H7 (cell line): ENCODE measurements at places on chromosomes 3 and 15. TPM values are rescaled to one million over a fixed set of nuclear protein-coding genes. Genes with fewer than 3 reads are reported as not detected.

GRCh38 chr15:79310612-79310984 lies 314 bp upstream of the TMED3 start:
- DNase-seq: no peak

- DNase-seq: no peak
Observed at GRCh38 chr15:29039466-29040369, 153.9 kb downstream of the APBA2 start.

Gene GRM7
- 0.14 and 0.70 TPM in 2 replicates for total RNA-seq

Gene ALDH1L1
- total RNA-seq: 0.15 and 0.28 TPM in 2 replicates

DNA sequence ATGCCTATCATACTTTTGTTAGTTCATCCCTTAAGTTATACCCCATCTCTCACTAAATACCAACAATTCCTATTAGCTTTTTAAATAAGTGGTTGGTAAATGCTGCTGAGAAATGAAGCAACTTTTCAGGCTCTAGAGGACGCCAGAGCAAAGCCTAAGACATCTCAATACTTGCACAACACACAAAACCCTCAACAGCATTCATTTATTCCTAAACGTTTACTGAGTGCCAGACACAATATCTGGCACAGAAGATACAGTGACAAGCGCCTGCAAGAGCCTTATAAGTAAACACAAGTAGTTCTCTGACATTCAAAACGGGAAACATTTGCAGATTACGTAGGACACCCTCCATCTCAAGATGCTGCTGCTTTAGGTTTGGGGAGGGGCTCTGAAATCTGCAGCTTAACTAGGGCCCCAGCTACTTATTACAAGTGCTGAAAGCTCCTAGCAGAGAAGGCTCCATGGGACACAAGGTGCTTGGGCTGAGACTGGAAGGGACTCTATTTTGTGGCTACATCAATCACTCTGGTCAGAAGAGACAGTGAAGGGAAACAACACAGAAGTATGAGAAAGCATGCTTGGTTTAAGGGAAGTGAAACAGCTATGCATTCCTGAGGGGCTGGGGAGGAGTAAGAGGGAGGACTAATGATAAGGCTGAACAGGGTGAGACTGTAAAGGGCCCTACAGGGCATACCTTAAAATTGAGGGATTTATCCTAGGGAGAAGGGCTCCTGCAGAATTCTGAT lies 311.3 kb downstream of the PLCL2 start:
- DNase-seq: no peak

- DNase-seq: no peak
Observed at GRCh38 chr15:96500508-96500907, 170.0 kb downstream of the NR2F2 start.

Gene NANOGP8
- 221 and 310 TPM in 2 replicates for total RNA-seq

Gene CCK
- total RNA-seq: 0.14 TPM in 1 of 2 replicates, not detected in the other

Gene GPR62
- total RNA-seq: 0.14 TPM in 1 of 2 replicates, not detected in the other

DNA sequence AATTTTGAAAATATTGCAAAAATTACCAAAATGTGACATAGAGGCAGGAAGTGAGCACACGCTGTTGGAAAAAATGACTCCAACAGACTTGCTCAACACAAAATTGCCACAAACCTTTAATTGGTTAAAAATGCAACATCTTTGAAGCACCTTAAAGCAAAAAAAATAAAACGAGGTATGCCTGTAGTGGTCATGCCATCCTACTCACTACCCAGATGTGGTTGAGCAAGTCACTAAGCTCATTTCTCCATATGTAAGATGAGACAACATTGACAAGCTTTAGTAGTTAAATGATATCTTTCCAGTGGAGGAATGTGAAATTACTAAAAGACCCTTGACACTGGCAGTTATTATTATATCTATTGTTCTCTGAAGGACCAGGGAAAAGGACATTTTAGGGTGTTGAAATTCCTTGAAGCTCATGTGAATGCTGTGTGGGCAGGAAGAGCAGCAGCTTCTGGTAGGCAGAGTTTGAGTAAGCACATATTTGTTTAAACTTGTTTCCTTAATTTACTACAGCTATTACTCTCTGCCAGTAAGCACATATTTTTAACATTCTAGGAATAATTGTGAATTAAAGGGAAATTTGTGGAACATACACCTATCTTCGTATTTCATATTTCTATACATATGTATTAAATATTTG lies 131.6 kb upstream of the P2RY1 start:
- no peak for DNase-seq

DNA sequence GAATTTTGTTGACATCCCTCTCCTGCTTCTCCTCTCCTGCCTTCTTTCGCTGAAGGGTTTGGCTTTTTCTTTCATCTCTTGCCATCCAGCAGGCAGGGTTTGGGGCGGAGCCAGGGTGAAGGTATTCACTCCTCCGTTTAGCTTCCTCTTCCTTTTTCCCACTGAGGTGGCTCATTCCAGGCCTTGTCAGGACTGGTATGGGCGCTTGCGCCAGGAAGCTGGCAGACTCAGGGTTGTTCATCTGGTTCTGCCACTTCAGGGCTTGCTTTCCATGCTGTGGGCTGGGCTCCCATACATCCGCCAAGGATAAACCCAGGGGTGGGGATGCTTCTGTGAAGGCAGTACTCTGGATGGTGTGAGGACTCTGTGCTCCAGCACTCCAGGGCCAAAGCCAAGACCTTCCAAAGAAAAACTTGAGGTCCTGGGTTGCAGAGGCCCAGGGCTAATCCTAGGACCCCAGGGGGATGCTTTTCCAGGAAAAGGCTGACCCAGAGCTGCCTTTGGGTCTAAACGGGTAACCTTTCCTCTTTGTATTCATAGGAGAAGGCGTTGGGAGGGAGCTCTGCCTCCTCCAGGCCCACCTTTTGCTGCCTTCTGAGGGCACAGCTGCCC lies 7.7 kb upstream of the AMOTL2 start:
- DNase-seq: peak; percentile 60

- DNase-seq: peak; percentile 13
Observed at GRCh38 chr15:44736181-44736765, at the start of gene TRIM69. Gene TRIM69 (plus strand): TSS chr15:44736528. CDS start chr15:44736705, 177 bp downstream.

DNA sequence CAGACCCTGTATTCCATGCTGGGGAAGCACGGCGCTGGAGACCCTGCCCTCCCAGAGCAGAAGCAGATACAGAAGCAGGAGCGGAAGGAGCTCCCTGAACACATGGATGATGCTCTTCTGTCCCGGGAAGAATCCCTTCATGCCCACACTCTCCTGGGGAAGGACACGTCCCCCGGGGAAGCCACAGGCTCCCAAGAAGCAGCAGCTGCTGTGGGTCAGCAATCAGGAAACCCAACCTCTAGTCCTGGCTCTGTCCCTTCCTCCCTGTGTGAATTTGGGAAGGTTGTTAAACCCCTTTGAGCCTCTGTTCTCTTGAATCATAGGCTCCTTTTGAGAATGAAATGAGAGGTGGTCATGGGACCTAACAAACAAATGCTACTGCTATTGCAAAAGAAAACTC lies 176.2 kb upstream of the TPM1 start:
- no peak for DNase-seq

GRCh38 chr3:190847436-190847835 lies 15.1 kb downstream of the GMNC start:
- no peak for DNase-seq

Gene MLF1
- 19.6 and 19.8 TPM in 2 replicates for total RNA-seq

DNA sequence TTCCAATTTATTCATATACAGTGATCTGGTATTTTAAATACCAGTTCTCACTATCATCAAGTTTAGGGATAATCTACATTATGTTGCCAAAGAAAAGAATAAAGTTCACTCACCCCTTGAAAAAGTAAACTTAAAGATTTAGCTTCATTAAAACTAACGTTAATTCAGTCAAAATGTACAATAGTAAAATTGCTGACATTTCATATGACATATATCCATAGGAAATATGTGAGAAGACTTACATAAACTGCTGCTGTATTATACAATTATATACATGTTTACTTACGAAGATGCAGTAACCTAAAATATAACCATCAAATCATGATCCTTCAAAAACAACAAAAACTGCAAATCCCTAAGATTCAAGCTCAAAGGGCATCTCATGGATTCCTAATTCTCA lies 44.0 kb downstream of the ATR start:
- DNase-seq: no peak

GRCh38 chr3:94593526-94594150 lies 530.8 kb downstream of the NSUN3 start:
- no peak for DNase-seq

Gene SPTBN5
- total RNA-seq: 0.17 and 0.55 TPM in 2 replicates

Gene TMCO5A
- total RNA-seq: not detected in 2 replicates

- DNase-seq: peak; percentile 97
Observed at GRCh38 chr3:13420045-13420830, at the start of gene NUP210. Gene NUP210 (minus strand): TSS chr3:13420322. CDS start chr3:13420226, 96 bp downstream.

- no peak for DNase-seq
Observed at GRCh38 chr3:24523988-24524727, 29.5 kb upstream of the THRB start.

Gene RETNLB
- total RNA-seq: not detected in 2 replicates

- DNase-seq: no peak
Observed at GRCh38 chr3:172559020-172559419, 35.8 kb upstream of the TNFSF10 start.

Gene CD47
- total RNA-seq: 8.3 and 14.4 TPM in 2 replicates

Gene DNAJB8
- total RNA-seq: not detected in 2 replicates

Gene HRH1
- not detected in 2 replicates for total RNA-seq

GRCh38 chr3:156098437-156099035 lies 21.8 kb upstream of the KCNAB1 start:
- no peak for DNase-seq

DNA sequence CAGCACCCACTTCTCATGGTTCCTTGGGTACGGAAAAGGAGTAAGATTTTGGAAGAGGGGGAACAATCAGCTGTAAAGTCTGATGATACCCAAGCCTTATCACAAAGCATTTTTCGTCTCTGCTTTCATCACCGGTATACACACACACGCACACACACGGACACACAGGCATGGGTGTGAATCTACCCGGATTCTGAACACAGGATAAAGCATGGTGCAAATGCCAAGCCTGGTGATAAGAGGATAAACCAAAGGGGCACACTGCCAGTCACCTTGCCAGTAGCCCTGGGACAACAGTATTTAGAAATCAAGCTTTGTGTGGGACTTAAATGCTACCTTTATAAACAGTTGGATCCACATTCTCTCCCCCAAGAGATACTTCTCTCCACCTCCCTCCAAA lies 22.2 kb downstream of the FAM174B start:
- no peak for DNase-seq

DNA sequence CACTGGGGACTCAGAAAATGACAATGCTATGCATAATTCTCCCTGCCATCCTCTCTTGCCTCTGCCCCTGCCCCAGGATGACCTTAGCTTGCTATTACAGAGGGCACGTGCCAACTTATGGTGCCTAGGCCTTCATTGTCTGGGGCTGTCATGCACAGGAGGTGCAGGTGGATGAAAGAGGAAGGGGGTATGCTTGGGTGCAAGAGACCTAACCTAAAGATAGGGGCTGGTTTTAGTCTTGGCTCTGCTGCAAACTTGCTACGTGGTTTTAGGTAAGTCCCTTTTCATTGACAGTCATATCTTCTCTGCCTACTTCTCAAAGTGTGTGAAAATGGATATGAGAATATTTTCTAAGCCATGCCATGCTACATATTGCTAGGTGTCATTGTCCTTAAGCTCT lies 161.3 kb downstream of the EPHB1 start:
- no peak for DNase-seq

Gene KLHL40
- total RNA-seq: not detected in 2 replicates

Gene CAPN7
- total RNA-seq: 10.6 and 14.3 TPM in 2 replicates

GRCh38 chr3:122410639-122411038 lies 5.2 kb downstream of the WDR5B start:
- DNase-seq: no peak

DNA sequence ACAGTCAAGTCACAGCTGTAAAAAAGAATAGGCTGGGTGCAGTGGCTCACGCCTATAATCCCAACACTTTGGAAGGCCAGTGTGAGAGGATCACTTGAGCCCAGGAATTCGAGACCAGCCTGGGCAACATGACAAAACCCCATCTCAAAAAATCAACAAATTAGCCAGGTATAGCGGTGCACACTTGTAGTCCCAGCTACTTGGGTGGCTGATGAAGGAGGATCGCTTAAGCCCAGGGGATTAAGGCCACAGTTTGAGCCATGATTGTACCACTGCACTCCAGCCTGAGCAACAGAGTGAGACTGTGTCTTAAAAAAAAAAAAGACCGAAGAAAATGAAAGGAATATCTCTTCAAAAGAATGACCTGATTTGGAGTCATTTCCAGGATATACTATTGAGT lies 6.6 kb downstream of the HERC1 start:
- DNase-seq: no peak

DNA sequence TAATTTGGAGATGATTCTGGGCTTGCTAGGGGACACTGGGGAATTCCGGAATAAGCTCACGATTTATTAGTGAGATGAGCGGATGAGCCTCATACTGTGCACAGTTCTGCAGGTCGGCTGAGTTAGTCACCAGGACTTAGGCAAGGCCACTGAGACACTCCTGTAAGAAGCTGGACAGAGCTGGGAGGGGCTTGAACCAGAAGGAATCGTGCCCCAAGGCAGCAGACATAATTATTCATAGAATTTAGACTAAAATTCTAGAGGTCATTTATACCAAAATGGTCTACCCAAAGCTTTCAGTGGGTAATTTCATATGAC lies 121.4 kb downstream of the VGLL4 start:
- DNase-seq: no peak

DNA sequence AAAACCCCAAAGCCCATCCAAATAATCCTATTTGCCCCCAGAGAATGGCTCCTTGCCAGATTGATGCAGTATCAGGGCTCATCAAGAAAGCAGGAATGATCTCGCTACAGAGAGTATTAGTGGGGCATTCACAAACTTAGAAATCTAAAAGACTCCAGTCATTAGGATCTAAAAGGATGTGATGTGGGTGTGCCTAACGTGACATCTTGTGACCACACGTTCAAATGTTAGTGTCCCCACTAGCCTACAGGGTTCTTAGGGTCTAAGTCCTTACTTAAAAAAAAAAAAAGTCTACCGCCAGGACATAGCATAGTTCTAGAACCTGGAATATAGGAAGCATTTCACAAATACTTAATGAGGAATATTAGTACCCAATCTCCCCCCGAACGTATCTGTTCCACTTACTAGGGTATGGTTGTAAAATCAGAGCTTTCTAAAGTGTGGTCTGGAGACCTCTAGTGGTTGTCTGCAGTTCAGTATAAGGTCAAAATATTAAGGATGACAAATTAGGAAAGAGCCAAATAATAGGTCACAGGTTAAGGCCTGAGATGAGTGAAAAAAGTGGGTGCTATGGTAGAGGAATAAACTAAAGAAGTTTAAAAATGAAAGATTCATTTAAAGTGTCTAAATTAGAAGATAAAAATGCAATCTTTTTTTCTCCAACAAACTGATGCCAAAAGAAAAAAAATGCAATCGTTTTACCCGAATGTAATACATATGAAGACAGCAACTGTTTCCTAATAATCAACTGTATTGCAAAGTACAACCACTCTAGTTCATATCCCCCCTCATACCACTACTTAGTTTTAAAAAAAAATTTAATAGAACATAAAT lies 4.2 kb upstream of the CHRM5 start:
- peak; percentile 46 for DNase-seq

GRCh38 chr3:167675848-167676247 lies 22.1 kb upstream of the WDR49 start:
- no peak for DNase-seq
